ENCODE measurements at places on chromosomes 2 and 18. TPM values are rescaled to one million over a fixed set of nuclear protein-coding genes. Genes with fewer than 3 reads are reported as not detected.

Gene CHRNG
- not detected for polyA plus RNA-seq

Gene TLX2
- polyA plus RNA-seq, result 0.14 TPM

Gene NBEAL1
- polyA plus RNA-seq, result 8.1 TPM

Gene SIX3
- polyA plus RNA-seq, result not detected

Gene CCBE1
- polyA plus RNA-seq, result not detected

Gene PID1
- polyA plus RNA-seq, result not detected

Gene C2orf80
- polyA plus RNA-seq, result not detected

Gene UNC80
- polyA plus RNA-seq, result not detected

Gene AAMP
- 101 TPM for polyA plus RNA-seq

Gene POU3F3
- polyA plus RNA-seq, result not detected

Gene EDAR
- polyA plus RNA-seq, result 3.5 TPM

Gene ANKRD23
- polyA plus RNA-seq, result not detected

Gene MC4R
- not detected for polyA plus RNA-seq

Gene SERPINB5
- not detected for polyA plus RNA-seq

Gene MATN3
- not detected for polyA plus RNA-seq

Gene NGEF
- not detected for polyA plus RNA-seq

Gene TXNDC2
- not detected for polyA plus RNA-seq

Gene RGPD3
- not detected for polyA plus RNA-seq

Gene IL1RL2
- not detected for polyA plus RNA-seq

Gene TCF23
- not detected for polyA plus RNA-seq

Gene CEP192
- 3.3 TPM for polyA plus RNA-seq

Gene SLC4A3
- not detected for polyA plus RNA-seq

Gene IL36RN
- not detected for polyA plus RNA-seq

Gene SPP2
- polyA plus RNA-seq, result not detected

Gene LRRTM4
- polyA plus RNA-seq, result not detected

Gene CAPG
- 113 TPM for polyA plus RNA-seq

Gene IL1RL1
- 0.29 TPM for polyA plus RNA-seq

Gene SERPINB10
- not detected for polyA plus RNA-seq

Gene CD8B
- 0.45 TPM for polyA plus RNA-seq

Gene AOX1
- polyA plus RNA-seq, result not detected

Gene REG3G
- polyA plus RNA-seq, result not detected

Gene TGFA
- polyA plus RNA-seq, result 1.8 TPM

Gene CNDP1
- polyA plus RNA-seq, result not detected

Gene DLX1
- not detected for polyA plus RNA-seq

Gene SALL3
- not detected for polyA plus RNA-seq

Gene AQP4
- polyA plus RNA-seq, result not detected

Gene SMIM21
- not detected for polyA plus RNA-seq

Gene MRO
- not detected for polyA plus RNA-seq

Gene POTEJ
- not detected for polyA plus RNA-seq

Gene CCDC178
- not detected for polyA plus RNA-seq

Gene CGREF1
- polyA plus RNA-seq, result 0.36 TPM

Gene ABCG5
- polyA plus RNA-seq, result not detected

Gene SEPTIN2
- 187 TPM for polyA plus RNA-seq

Gene CLEC4F
- polyA plus RNA-seq, result not detected

Gene OSR1
- polyA plus RNA-seq, result not detected

Gene C18orf54
- 1.0 TPM for polyA plus RNA-seq

Gene SCYGR1
- polyA plus RNA-seq, result not detected

Gene LPIN1
- polyA plus RNA-seq, result 28.7 TPM

Gene RAPGEF4
- not detected for polyA plus RNA-seq

Gene DNAJC5G
- not detected for polyA plus RNA-seq

Gene DSG1
- polyA plus RNA-seq, result not detected

Gene TNFAIP6
- not detected for polyA plus RNA-seq

Gene HS1BP3
- 17.5 TPM for polyA plus RNA-seq

Gene CYS1
- polyA plus RNA-seq, result not detected

Gene COBLL1
- polyA plus RNA-seq, result 0.42 TPM

Gene SERPINB13
- not detected for polyA plus RNA-seq

Gene CDC42EP3
- polyA plus RNA-seq, result 107 TPM

Gene TMEM200C
- polyA plus RNA-seq, result not detected

Gene PRSS56
- polyA plus RNA-seq, result not detected

Data from CD4-positive, alpha-beta memory T cell (primary cell).